ENCODE measurements at places on chromosomes 1 and 21.

GRCh38 chr1:186948535-186948934 lies 119.8 kb downstream of the PLA2G4A start:
- DNase-seq: no peak

DNA sequence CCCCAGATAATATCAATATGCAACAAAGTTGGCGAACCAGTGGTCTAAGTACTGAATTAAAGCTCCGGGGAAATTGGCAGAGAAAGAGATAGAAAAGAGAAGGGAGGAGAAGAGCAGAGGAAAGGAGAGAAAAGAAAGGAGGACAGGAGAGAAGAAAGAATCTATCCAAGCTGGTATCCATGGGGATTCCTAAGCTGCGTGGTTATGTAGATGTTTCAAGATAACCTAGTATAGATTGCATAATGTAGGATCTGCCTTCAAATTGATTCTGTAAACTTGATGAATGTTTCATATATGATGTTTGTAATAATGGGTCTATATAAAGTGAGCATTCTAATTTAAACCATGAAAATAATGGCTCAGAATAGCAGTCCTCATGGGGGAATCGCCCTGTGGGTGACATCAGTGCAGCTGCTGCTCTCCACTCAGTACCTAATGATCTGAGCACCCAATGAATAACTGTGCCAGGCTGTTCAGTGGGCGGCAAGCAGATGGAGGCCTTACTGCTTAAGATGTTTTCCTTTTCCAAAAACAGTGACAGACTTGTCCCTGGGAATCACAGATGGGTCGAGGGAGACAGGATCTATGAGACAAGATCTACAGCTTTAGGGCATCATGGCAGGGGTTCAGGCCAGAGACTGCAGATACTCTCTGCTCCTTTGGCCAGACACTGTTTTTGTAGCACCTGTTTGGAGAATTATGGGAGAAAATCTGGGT lies 78.0 kb downstream of the LAMC2 start:
- no peak for DNase-seq

DNA sequence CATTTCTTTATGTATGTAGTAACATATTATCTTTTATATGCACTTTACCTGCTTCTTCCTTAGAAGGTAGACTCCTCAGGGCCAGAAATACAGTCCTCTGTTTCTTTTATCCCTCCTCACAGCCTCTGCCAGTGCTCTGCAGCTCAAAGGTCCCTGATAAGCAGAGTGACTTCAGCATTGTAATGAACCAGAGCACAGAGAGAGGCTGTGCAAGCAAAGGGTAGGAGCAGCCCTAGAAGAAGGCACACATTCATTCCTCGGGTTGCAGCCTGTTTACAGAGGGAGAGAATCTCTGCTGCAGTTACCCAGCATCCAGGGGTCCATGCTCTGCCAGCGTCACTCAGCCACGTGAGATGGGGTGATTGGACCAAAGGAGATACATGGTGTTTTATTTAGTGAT lies 101.1 kb downstream of the RHOU start:
- DNase-seq: no peak

GRCh38 chr1:244221991-244222390 lies 170.9 kb downstream of the ZBTB18 start:
- DNase-seq: no peak

DNA sequence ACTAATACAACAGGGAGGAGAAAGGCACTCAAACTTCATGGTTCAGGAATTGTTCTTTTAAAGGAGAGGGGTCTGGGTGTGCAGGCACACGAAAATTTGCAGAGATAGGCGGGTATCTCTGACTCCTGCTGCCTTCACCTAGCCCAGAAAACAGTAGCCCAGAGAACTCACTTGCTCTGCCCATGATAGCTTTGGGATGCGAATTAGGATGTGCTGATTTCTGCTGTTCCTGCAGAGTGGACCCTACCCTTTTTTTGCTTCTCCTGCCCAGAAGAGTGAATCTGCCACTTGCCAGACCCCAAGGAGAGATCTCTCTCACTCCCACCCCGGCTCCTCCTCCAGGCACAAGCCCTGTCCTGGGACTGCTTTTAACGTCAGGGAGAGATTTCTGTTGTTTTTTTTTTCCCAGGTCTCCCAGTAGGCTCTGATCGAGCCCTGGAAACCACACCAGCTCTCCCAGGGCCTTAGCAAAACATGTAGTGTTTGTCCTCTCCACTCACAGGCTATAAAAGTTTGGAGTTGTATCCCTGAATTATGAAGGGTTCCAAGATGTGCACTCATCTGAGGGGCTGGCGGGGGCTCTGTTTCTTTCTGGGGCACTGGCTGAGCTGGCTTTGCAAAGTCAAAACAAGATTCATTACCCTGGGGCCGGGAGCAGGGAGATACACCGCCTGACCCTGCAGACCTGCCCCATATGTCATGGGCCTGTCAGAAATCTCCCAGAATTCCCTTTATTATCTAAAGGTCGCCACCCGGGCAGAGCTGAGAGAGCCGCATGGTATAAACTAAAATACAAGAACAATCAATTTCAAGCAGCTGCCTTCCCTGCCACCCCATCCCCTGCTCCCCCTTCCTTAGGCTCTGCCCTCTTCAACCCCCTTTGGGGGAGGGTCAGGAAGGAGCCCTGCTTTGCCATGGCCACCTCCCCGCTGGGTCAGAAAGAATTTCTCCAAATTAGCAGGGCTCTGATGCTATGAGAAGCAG lies 17.9 kb downstream of the PLXNA2 start:
- no peak for DNase-seq

DNA sequence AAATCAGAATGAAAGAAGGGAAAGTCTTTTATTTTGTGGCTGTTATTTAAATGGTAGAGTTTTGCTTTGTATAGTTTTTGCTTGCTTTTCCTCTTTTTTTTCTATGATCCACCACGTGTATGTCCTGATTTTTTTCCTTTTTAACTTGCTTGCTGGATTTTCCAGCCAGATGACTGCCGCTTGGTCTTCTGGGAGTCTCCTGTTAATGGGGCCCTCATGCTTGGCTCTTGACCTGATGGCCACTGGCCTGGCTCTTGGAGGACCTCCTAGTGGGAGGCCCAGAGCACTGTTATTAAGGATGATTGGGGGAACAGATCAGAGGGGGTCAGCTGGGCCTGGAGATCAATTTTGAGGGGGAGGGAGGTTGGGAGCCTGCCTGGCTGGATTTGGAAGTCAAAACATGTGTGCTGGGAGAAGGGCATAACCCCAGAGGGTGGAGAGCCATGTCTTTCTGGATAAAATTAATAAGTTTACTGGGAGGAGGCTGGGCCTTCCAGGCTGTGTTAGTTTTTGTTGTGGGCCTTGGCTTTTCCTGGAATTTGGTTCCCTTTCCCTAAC lies 1.2 kb downstream of the FGGY start:
- no peak for DNase-seq

DNA sequence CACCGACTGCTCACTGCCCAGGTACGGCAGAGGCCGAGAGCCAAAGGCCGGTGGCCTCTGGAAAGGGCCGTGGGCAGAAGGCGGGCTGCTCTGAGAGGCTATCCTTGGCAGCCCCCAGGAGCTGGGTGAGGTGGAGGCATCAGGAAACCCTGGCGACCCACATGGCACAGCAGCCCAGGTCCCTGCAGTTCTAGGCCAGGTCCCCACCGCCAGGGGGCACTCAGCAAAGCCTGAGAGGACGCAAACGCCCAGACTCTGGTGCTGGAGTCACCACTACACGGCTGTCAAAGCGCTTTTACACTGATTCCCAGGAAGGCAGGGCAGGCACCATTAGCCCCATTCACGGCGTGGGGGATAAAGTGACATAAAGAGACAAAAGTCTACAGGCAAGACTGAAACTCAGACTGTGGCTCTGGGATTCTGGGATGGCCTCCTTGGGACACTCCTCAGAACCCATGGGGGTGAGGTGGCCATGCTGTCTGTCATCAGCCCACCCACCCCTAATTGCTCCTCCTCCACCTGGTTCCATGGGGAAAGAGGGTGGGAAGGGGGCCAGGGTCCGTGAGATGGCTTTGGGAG lies 4.9 kb downstream of the PLEKHG5 start:
- DNase-seq: peak; percentile 77

DNA sequence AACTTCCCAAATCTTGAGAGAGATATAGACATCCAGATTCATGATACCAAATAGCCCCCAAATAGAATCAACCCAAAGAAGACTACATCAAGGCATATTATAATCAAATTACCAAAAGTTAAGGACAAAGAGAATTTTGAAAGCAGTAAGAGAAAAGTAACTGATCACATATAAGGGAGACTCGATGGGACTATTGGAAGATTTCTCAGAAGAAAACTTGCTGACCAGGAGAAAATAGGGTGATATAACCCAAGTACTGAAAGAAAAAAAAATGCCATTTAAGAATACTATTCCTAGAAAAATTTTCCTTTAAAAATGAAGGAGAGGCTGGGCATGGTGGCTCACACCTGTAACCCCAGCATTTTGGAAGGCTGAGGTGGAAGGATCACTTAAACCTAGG lies 30.5 kb upstream of the WNT2B start:
- DNase-seq: no peak

DNA sequence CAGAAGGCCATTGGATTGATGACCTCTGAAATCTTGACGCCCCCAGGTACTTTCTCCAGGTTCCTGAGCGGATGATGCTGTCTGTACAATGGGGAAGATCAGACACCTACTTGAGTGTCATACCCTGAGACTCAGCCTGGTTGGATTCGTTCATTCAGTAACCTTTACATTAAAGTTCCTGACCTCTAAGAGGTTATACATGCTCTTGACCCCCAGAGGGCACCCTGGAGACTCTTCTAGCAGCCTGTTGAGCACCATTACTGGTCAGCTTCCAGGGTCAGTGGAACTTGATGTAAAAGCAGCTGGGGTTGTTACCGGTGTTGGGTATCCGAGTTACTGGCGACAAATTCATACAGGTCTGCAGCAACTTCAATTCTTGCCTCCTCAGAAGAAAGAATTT lies 114.3 kb upstream of the ZNF678 start:
- DNase-seq: peak; percentile 22

DNA sequence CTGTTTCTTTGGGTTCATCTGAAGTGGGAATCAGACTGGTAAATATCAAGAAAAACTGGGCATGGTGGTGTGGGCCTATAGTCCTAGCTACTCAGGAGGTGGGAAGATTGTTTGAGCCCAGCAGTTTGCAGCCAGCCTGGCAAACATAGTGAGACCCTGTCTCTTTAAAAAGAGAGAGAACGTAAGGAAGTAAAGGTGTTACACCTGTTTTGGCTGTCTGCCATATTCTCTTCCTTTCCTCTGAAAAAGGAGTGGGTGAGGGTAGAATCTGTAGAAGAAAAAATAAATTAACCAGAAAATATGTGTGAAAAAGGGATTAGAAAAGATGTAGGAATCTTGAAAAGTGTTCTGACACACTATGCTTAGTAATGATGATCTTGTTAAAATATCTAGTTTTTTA lies 20.0 kb downstream of the AHCYL1 start:
- no peak for DNase-seq

DNA sequence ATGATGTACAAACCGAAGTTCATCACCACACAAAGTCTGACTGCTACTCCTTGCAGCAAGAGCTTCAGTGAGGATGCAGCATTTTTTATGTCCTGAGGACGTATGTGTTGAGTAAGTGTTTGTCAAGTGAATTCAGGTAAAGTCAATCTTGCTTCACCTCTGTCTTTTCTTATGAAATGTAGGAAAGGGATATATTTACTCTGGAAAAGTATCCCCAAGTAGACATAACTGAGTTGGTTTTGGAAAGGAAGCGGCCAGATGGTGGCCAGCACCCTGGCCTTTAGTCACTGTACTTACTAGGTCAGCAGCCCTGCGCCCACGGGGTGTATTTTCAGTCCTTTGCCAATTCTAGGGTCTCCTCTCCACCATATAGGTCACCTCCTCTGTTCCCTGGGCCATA lies 75.2 kb downstream of the SUSD4 start:
- no peak for DNase-seq

- DNase-seq: no peak
Observed at GRCh38 chr1:100456880-100457279, 81.1 kb upstream of the GPR88 start.

- no peak for DNase-seq
Observed at GRCh38 chr1:97281962-97282361, 560.4 kb downstream of the PTBP2 start.

GRCh38 chr1:12678820-12679219 lies 34.9 kb downstream of the AADACL4 start:
- DNase-seq: no peak

DNA sequence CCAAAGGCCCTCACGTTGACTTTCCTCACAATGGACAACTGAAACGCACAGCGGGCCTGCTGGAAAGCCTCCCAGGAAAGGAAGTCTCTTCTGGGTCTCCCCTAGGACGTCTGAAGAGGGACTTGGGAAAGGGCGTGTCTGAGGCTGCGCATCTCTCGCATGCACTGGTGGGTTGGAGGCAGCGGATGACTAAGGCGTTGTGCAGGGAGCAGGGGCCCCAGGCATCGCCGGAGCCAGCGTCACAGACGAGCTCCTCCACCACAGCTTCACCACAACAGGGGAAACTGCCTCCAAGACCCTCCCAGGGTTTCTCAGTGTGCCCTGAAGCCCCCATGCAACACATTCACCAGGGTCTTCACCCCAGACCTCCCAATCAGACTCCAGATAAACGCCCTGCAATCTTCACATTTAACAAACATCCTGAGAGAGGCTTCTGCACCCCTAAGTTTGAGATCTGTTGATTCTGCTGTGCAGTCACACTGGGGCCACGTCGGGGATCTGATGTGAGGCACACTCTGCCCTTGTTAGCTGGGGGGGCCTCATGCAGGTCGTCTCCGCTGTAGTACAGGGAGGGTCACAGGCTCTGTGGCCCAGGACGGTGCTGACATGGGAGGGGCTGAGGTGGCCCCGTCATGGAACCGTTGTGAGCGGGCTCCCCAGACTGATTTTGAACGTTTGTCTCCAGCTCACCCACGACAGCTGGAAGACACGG lies 7.0 kb upstream of the TFF1 start:
- peak; percentile 56 for DNase-seq

- DNase-seq: no peak
Observed at GRCh38 chr1:157090771-157091170, 8.8 kb downstream of the ETV3L start.

DNA sequence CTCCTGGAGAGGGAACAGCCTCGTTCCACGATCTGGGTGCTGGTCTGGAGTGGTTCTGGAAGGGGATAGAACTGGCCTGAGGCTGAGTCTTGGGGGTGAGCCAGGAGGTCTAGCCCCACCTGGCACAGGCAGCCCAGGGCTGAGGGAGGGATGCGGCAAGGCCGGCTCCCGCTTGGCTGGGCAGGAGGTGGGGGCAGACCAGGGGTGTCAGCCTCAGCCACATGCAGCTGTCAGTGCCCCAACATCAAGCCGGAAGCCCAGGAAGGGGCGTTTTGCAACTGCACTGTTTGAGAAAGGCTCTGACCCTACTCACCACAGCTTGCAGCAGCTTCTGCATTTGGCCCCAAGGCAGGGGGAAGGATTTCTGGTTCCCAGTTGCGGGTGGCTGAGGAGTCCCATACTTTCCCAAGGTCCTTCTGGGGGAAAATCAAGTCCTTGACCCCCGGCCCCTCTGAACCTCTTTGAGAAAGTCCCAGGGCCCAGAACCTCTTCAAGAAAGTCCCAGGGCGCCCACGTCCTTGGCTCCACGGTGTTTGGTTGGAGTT lies 2.0 kb downstream of the EFHD2 start:
- no peak for DNase-seq

GRCh38 chr1:48099072-48099773 lies 102.0 kb upstream of the TRABD2B start:
- DNase-seq: no peak

Data from stimulated activated CD4-positive, alpha-beta T cell treated with anti-CD3 and anti-CD28 coated beads, Interleukin-15, amount 100 ng/mL, for 48 hours (primary cell).